ENCODE measurements at places on chromosomes 11 and 22.

- no peak for DNase-seq
Measured at GRCh38 chr22:19062943-19063308, 59.3 kb downstream of the DGCR2 start.

DNA sequence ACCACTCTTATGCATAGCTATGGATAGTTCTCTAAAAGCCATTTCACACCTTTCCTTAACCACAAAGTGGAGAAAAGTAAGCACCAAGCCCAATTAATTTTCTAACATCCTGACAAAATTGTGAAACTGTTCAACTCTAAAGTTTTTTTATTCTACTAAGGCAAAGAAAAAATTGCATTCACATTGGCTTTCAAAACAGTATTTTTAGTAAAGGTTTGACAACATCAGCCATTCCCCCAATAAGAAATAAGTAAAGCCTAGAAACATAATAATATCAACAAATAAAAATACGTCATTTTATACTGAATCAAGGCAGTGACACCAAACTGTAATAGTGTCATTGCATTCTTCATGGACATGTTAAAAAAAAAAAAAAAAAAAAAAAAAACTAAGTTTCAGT lies 11.1 kb downstream of the FAM168A start:
- DNase-seq = no peak

DNA sequence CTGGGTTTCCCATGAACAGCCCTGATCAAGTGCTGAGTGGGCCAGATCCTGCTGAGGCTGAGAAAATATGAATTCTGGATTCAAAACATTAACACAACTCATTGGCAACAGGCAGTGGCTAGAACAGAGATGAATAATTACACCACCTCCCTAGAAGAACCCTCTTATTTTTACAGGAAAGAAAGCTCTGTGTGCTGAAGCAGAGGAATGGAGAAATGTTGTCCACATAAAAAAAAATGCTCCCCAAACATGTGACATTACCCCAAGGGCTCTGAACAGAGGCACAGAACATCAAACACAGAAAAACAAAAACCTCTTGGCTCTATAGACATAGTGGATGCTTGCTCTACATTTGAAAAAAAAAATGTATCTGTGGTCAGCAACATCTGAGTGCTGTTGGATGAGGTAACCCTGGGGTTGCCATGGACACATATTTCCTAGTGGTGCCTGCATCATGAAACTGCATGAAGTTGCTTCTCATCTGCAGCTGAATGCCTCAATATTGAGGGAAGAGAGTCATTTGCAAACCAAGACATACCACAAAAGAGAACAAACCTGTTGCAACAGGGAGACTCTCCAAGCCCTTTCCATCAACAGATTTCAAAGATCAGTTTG lies 98.8 kb downstream of the SNX19 start:
- DNase-seq = peak; percentile 53

DNA sequence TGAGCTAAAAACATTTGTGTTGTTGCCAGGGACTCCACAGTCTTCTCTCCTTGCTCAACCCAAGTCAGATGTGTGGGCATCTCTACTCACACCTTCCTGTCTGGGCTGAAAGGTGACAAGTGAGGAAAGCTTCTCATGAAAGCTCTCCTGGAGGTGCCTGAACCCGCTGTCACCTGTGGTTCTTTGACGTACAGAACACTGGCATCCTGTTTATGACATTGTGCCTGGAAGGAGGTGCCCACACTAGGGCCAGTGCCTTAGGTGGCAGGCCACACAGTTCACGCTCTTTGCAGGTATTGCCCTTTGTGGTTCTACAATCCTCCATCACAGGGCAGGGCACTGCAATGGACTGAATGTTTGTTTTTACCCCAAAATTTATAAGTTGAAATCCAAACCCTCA lies 108.5 kb downstream of the CD44 start:
- DNase-seq = no peak

- no peak for DNase-seq
Measured at GRCh38 chr11:97956904-97957303, 1063.8 kb upstream of the CNTN5 start.

- peak; percentile 48 for DNase-seq
Measured at GRCh38 chr11:76512851-76513653, 68.2 kb downstream of the EMSY start.

DNA sequence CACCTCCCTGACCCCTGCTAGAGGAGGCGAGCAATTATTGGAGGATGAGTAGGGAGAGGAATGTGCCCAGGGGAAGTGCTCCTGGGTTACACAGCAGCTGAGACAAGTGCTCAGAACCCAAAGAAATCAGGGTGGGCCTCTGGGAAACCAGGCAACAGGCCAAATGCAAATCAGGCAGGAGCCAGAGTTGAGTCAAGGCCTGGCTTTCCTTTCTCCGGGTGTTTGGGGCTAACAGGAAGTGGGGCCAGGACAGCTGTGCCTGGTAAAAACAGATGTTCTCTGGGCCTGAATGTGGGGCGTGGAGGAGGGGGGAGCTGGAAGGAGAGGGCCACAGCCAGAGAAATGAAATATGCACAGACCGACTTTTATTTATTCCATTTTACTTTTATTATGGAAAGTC lies 22.0 kb downstream of the MFNG start:
- DNase-seq = no peak
